ENCODE measurements at places on chromosomes 11 and 22. TPM values are rescaled to one million over a fixed set of nuclear protein-coding genes. Genes with fewer than 3 reads are reported as not detected.
A peak's percentile ranks its signal among the peaks of the same experiment; 100 is the strongest.

OR56A1 gene
- not detected for total RNA-seq

BIK gene
- total RNA-seq, result 10.6 TPM

DDTL gene
- not detected for total RNA-seq

MB gene
- 5.0 TPM for total RNA-seq

TBX10 gene
- not detected for total RNA-seq

SLC29A2 gene
- total RNA-seq, result 28.9 TPM

SHANK2 gene
- 50.5 TPM for total RNA-seq

GRCh38 chr11:107928046-107928766, at the start of gene RAB39A:
Gene RAB39A (plus strand): TSS chr11:107928448. CDS start chr11:107928569, 121 bp downstream.
- peaks cover 20% of the 10 kb centered on the region for H3K27me3 ChIP-seq
- DNase-seq, result peak; percentile 64
- H3K4me3 ChIP-seq, result no peak within 1 kb of the TSS
- H3K27ac ChIP-seq, result no peak within 1 kb of the TSS
- no peaks in the 10 kb centered on the region for H3K36me3 ChIP-seq
- peaks cover 15% of the 10 kb centered on the region for H3K4me1 ChIP-seq

- no peak overlapping the region for H3K27ac ChIP-seq
- no peak for DNase-seq
- no peaks in the 10 kb centered on the region for H3K4me1 ChIP-seq
- no peaks in the 10 kb centered on the region for H3K27me3 ChIP-seq
Measured at GRCh38 chr11:45937916-45938315, 15.5 kb downstream of the LARGE2 start.

GRCh38 chr22:49589811-49590210, 237.9 kb downstream of the BRD1 start:
- peaks cover 93% of the 10 kb centered on the region for H3K27me3 ChIP-seq
- H3K27ac ChIP-seq, result no peak overlapping the region
- no peaks in the 10 kb centered on the region for H3K36me3 ChIP-seq
- no peak overlapping the region for H3K4me3 ChIP-seq
- no peaks in the 10 kb centered on the region for H3K4me1 ChIP-seq

DNA sequence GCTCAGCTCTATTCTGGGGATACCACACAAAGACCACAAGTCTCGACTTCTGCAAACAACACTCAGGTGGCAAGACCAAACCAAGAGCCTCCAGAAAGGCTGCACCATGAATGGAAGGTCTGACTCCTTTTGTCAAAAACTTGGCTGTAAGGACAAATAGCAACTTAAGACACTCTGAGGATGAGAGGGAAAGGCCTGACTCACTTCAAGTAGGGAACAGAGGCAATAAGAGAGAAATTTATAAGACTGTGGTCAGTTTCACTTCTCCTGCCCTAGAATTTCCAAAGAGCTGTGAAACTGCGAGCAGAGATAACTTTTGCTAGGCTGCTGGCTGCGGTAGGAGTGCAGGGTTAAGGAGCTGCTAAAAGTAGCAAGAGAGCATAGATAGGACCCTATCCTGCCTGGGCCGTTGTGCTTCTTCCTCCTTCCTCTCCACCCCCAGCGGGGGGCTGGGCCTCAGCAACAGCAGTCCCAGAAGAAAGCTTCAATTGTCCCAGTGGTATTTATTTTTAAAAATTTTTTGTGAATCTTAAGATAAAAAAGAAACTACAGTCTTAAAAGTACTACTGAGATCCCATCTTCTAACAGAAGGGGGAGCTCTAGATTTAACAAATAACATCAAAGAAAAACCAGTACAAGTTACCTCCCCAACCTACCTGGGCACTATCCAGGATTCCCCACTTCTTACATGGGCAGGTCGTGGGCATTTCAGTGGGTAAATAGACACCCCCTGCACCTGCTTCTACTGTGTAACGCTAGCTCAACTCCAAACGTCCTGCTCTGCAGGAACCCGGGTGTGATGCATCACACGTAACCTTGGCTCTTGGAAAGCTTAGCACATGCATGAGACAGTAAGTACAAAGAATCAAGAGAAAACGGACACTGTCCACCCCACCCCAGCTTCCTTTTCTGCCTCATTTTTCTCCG, 66.4 kb downstream of the SGSM3 start:
- no peak overlapping the region for H3K4me3 ChIP-seq
- peak; percentile 44 for DNase-seq
- no peaks in the 10 kb centered on the region for H3K36me3 ChIP-seq
- no peaks in the 10 kb centered on the region for H3K27me3 ChIP-seq

DNA sequence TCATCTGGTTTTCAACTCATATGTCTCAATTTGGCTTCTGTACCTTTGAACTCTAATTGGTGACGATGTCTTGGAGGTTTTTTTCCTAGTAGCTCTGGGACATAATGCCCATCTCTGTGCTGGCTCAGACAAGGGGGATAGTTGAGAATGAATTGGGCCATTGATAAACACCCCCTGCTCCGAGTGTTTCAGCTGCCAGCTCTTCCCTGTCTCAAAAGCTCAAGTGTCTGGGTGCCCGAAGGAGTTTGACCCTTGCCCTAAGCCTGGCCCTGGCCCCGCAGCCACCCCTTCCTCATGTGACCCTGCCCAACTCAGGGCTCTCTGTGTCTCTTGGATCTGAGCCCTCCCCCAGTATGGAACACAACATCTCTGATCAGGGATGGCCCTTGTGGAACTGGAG, 3.0 kb downstream of the INSC start:
- H3K27me3 ChIP-seq, result no peaks in the 10 kb centered on the region
- no peak overlapping the region for H3K27ac ChIP-seq
- H3K36me3 ChIP-seq, result no peaks in the 10 kb centered on the region
- no peaks in the 10 kb centered on the region for H3K4me1 ChIP-seq
- no peak for DNase-seq
- no peak overlapping the region for H3K4me3 ChIP-seq

DNA sequence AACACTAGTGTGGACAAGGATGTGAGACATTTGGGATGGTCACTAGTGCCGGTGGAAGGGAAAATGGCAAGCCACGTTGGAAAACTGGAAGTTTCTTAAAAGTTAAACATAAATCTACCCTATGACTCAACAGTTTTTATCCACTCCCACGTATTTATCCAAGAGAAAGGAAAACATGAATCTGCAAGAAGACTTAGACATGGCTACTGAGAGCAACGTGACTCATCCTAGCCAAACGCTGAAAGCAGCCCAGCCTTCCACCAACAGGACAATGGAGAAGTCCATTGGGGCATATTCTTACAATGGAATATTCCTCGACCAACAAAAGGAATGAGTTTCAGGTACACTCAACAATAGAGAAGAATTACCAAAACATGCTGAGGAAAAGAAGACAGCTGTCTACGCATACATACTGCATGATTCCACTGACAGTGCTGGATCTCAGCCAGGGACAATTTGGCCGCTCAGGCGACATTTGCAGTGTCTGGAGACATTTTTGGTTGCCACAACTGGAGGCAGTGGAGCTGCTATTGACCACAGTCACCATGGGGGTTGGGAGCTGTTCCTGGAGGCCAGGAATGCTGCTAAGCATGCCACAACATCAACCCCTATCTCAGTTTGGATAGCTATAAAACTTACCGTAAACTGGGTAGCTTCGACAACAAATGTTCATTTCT, 21.2 kb downstream of the SYT13 start:
- H3K36me3 ChIP-seq, result no peaks in the 10 kb centered on the region
- DNase-seq, result no peak
- no peak overlapping the region for H3K27ac ChIP-seq
- peaks cover 50% of the 10 kb centered on the region for H3K27me3 ChIP-seq
- 0 out of 2 replicates have a peak, but pooled peaks cover under 1% of the 10 kb centered on the region for H3K4me1 ChIP-seq
- no peak overlapping the region for H3K4me3 ChIP-seq

DNA sequence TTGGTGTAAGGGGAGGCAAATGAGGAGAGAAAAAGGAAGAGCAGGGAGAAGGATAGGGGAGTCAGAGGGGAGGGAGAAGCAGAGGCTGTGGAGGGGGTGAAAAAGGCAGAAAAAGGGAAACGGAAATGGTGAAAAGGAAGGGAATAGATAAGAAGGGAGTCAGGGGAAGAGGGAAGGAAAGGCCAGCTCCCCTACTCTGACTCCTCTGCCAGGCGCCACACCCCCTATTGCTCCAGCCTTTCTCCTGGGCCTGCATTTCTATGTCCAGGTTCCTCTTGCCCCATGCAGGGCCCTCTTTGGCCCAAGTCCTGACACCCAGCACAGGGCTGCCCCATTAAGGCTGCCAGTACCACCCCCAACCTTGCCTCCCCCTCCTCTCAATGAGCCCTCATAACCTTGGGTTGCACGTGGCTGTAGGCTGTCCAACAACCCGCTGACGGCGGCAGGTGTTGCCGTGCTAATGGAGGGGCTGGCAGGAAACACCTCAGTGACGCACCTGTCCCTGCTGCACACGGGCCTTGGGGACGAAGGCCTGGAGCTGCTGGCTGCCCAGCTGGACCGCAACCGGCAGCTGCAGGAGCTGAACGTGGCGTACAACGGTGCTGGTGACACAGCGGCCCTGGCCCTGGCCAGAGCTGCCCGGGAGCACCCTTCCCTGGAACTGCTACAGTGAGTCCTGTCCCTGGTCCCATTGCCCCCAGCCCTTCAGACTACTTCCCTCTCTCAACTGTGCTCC, 3.4 kb upstream of the NHERF4 start:
- no peak overlapping the region for H3K27ac ChIP-seq
- no peak overlapping the region for H3K4me3 ChIP-seq
- H3K4me1 ChIP-seq, result peaks cover 6% of the 10 kb centered on the region

- H3K4me1 ChIP-seq, result no peaks in the 10 kb centered on the region
- H3K27ac ChIP-seq, result no peak overlapping the region
- peak; percentile 52 for DNase-seq
- no peaks in the 10 kb centered on the region for H3K36me3 ChIP-seq
- H3K4me3 ChIP-seq, result no peak overlapping the region
Measured at GRCh38 chr22:44884968-44885805, 124.6 kb downstream of the PHF21B start.

- H3K4me3 ChIP-seq, result no peak overlapping the region
- no peak for DNase-seq
- peaks cover 12% of the 10 kb centered on the region for H3K4me1 ChIP-seq
- no peak overlapping the region for H3K27ac ChIP-seq
- H3K27me3 ChIP-seq, result no peaks in the 10 kb centered on the region
- H3K36me3 ChIP-seq, result no peaks in the 10 kb centered on the region
Measured at GRCh38 chr11:75845324-75845723, 30.3 kb downstream of the UVRAG start.

GRCh38 chr11:126874276-126874675, 126.3 kb downstream of the KIRREL3 start:
- H3K36me3 ChIP-seq, result no peaks in the 10 kb centered on the region
- H3K4me3 ChIP-seq, result no peak overlapping the region
- H3K4me1 ChIP-seq, result no peaks in the 10 kb centered on the region
- H3K27me3 ChIP-seq, result peaks cover 7% of the 10 kb centered on the region
- DNase-seq, result no peak

DNA sequence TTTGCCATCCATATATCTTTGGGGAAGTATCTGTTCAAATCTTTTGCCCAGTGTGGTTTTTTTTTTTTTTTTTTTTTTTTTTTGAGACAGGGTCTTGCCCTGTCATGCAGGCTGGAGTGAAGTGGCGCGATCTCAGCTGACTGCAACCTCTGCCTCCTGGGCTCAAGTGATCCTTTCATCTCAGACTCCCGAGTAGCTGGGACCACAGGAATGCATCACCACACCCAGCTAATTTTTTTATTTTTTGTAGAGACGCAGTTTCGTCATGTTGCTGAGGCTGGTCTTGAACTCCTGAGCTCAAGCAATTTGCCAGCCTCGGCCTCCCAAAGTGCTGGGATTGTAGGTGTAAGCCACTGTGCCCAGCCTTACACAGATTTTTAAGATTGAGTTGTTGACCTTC, 4.8 kb upstream of the FAM118A start:
- no peak overlapping the region for H3K27ac ChIP-seq
- DNase-seq, result peak; percentile 54
- H3K4me3 ChIP-seq, result no peak overlapping the region
- peaks cover 33% of the 10 kb centered on the region for H3K4me1 ChIP-seq
- H3K36me3 ChIP-seq, result no peaks in the 10 kb centered on the region

Measured in PC-9 (cell line).